ENCODE measurements at places on chromosomes 2 and 18. TPM values are rescaled to one million over a fixed set of nuclear protein-coding genes. Genes with fewer than 3 reads are reported as not detected.

Gene YPEL5
- polyA plus RNA-seq = 110 TPM

DNA sequence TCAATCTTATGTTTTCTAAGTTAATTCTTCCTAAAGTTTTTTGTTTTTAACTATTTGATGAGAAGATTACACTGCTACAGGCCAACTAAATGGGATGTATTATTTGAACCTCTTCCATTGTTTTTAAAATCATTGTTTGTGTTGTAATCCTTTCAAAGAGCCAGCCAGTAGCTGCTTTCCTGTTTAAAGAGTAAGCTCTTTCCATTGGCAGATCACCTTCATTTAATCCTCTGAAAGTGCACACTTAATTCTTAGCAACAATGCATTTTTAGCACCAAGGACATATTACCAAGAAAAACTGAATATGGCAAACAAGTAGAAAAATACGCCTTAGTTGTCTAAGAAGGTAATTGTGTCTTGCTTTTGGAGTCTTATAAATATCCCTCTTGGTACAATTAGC lies 54.0 kb downstream of the MEIS1 start:
- no peak for DNase-seq

DNA sequence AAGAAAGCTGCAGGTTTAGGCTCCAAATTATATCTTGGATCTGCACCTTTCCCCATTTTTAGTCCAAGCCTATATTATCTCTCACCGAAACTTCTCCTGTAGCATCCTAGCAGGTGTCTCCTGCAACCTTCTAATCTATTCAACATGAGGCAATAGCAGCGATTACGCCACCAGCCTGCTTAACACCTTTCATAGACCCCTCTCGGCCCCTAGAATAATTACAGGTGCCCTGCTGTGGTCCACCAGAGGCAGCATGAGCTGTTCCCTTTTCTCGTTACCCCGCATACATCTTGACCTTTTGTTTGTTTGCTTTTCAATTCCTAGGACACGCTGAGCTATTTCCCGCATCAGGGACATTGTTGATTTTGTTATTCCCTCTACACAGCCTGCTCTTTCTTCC lies 361.9 kb downstream of the CYRIA start:
- no peak for DNase-seq

GRCh38 chr2:58135861-58136260 lies 89.3 kb downstream of the VRK2 start:
- DNase-seq = peak; percentile 46

Gene ACADL
- polyA plus RNA-seq = 19.4 TPM

DNA sequence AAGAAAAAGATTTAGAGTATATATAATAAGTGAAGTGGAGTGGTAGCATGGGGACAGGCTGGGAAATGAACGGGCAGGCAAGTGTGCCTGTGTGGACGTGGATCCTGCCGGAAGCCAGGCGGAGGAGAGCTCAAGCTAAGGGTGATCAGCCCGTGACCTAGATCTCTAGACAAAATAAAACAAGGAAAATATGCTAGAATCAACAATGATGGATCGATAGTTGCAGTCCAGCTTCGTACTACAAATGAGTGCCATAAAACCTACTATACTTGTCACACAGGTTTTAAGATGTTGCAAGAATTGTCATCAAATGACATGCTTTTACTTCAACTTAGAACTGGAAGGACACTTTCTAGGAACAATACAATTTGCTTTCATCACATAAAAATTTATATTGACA lies 8.5 kb downstream of the EIF2AK2 start:
- DNase-seq = no peak

Gene OTOS
- polyA plus RNA-seq = not detected

Gene ADRA2B
- 1.4 TPM for polyA plus RNA-seq

GRCh38 chr18:3466872-3467271 lies 16.9 kb downstream of the TGIF1 start:
- no peak for DNase-seq

GRCh38 chr18:43265465-43265864 lies 11.8 kb downstream of the SYT4 start:
- DNase-seq = no peak

GRCh38 chr2:227454323-227454860 lies 17.6 kb upstream of the AGFG1 start:
- no peak for DNase-seq

DNA sequence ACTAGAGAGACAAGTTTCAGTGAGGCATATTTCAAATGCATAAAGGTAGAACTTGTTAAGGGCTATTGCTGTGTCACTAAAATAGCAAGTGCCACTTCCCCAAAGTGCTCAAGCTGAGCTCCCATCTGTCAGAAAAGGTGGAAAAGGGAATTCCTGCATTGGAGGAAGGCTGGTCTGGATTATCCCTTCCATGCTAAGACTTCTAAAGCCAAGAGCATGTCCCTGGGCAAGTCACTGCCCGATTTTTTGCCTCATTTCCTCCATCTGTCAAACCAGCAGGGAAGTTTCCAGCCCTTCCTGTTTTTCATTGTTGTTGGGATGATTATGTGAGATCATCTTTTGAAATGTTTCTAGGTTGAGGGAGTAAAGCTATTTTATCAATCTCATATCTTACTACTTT lies 175.5 kb downstream of the SETBP1 start:
- DNase-seq = no peak

Gene MYO7B
- polyA plus RNA-seq = 0.83 TPM

- DNase-seq = no peak
Measured at GRCh38 chr2:71583876-71584275, 130.5 kb downstream of the DYSF start.

DNA sequence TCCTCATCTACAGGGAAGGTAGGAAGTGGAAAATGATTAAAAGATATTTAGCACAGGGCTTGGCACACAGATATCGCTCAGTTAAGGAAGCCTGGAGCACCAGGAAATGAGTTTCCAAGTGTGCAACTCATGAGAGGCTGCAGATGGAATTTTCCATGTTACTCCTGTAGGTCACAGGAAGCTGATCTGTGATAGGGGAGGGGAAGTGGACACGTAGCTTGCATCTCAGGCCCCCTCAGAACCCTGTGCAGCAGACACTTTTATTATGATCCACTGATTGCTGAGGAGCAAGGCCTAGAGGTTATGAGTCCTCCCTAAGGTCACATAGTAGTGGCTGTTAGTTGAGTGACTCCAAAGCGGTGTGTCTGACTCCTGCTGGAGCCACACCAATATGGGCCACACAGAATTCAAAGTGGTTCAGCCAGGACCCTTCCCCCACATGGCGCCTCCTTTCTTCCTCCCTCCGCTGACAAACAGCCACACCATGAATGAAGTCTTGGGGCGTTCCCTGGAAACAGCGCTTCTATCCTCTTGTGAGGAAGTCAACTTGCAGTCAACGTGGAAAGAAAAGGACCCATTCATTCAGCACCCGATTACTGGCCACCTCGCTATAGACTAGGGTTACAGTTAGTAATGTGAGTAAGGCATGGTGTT lies 21.5 kb downstream of the DYSF start:
- no peak for DNase-seq

DNA sequence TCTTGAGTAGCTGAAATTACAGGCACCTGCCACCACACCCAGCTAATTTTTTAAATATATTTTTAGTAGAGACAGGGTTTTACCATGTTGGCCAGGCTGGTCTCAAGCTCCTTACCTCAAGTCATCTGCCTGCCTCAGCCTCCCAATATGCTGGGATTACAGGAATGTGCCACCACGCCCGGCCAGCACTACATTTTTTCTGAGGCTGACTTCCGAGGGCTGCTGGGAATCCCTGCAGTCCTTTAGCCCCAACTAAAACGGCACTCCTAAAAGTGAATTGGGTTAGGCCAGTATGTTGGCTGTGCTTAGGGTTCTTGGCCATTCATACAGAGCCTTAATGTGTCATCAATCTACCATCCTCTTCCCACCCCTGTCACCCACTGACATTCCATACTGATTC lies 375.4 kb downstream of the DCC start:
- no peak for DNase-seq
